Left lung (tissue), 14 donors: ENCODE measurements at places on chromosomes 2 and 18. TPM values are rescaled to one million over a fixed set of nuclear protein-coding genes. Genes with fewer than 3 reads are reported as not detected.

- no peaks in the 10 kb centered on the region for H3K27me3 ChIP-seq
- H3K27ac ChIP-seq = peak overlapping the region; percentile 79
- no peak overlapping the region for H3K4me3 ChIP-seq
These were observed 280.3 kb upstream of the ATP5MC3 start for GRCh38 chr2:175461839-175462238.

GRCh38 chr2:172843902-172844715 lies 108.5 kb downstream of the RAPGEF4 start:
- no peak overlapping the region for H3K4me3 ChIP-seq
- DNase-seq = no peak
- no peaks in the 10 kb centered on the region for H3K36me3 ChIP-seq
- no peaks in the 10 kb centered on the region for H3K27me3 ChIP-seq

GRCh38 chr18:1173593-1173992 lies 268.9 kb downstream of the ADCYAP1 start:
- H3K4me3 ChIP-seq = no peak overlapping the region
- no peaks in the 10 kb centered on the region for H3K27me3 ChIP-seq
- no peak overlapping the region for H3K27ac ChIP-seq
- DNase-seq = no peak
- no peaks in the 10 kb centered on the region for H3K4me1 ChIP-seq

- no peaks in the 10 kb centered on the region for H3K27me3 ChIP-seq
- no peak overlapping the region for H3K27ac ChIP-seq
- no peak for DNase-seq
These were observed 12.6 kb upstream of the GULP1 start for GRCh38 chr2:188279093-188279445.

DNA sequence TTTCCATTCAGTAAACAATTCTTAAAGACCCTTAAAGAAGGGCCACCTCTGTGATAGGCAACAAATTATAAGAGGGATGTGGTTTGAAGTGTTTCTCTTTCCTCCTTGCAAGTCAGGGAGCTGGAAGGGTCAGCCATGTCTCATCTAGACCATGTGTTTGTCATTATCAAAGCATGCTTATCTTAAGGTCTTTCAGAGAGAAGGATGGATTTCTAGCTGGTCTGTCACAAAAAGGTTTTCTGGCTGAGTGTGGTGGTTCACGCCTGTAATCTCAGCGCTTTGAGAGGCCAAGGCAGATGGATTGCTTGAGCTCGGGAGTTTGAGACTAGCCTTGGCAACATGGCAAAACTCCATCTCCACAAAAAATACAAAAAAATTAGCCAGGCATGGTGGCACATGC lies 59.2 kb upstream of the PEX13 start:
- H3K36me3 ChIP-seq = peaks cover 9% of the 10 kb centered on the region
- no peaks in the 10 kb centered on the region for H3K27me3 ChIP-seq
- no peak overlapping the region for H3K4me3 ChIP-seq

GRCh38 chr2:58664523-58665151 lies 423.5 kb upstream of the FANCL start:
- no peak overlapping the region for H3K4me3 ChIP-seq
- no peaks in the 10 kb centered on the region for H3K27me3 ChIP-seq
- no peaks in the 10 kb centered on the region for H3K4me1 ChIP-seq
- H3K27ac ChIP-seq = no peak overlapping the region

- H3K4me1 ChIP-seq = no peaks in the 10 kb centered on the region
- H3K4me3 ChIP-seq = no peak overlapping the region
- H3K36me3 ChIP-seq = no peaks in the 10 kb centered on the region
- no peak for DNase-seq
- H3K27me3 ChIP-seq = no peaks in the 10 kb centered on the region
- H3K27ac ChIP-seq = no peak overlapping the region
These were observed 77.8 kb upstream of the ARHGAP15 start for GRCh38 chr2:143051465-143051864.

DNA sequence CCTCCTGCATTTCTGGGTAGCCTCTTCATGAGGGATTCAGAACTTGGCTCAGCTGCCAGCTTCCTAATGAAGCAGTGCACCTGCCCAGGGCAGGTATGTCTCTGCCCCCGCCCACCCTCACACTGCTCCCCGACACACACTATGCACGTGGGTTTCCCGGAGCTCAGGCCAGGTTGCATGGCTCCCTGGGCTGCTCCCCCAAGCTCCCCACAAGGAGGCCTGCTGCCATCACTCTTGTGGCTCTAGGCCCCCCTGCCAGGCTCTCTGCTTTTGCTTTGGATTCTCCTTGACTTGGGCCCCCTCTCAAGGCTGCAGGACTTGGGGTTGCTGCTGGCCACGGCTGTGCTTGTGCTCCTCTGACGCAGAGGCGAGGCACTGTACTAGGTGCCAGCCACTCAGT lies 43.6 kb downstream of the ADD2 start:
- H3K36me3 ChIP-seq = no peaks in the 10 kb centered on the region
- no peak overlapping the region for H3K27ac ChIP-seq
- no peak overlapping the region for H3K4me3 ChIP-seq
- DNase-seq = no peak

GRCh38 chr2:213164263-213164662 lies 12.9 kb upstream of the IKZF2 start:
- H3K4me3 ChIP-seq = no peak overlapping the region
- H3K4me1 ChIP-seq = no peaks in the 10 kb centered on the region
- DNase-seq = no peak
- H3K27ac ChIP-seq = no peak overlapping the region
- no peaks in the 10 kb centered on the region for H3K36me3 ChIP-seq

GRCh38 chr2:237205043-237205541 lies 119.4 kb downstream of the COPS8 start:
- H3K27me3 ChIP-seq = no peaks in the 10 kb centered on the region
- no peaks in the 10 kb centered on the region for H3K36me3 ChIP-seq
- H3K4me1 ChIP-seq = peaks cover 14% of the 10 kb centered on the region
- DNase-seq = no peak
- peak overlapping the region; percentile 13 for H3K27ac ChIP-seq

- no peaks in the 10 kb centered on the region for H3K27me3 ChIP-seq
- no peak for DNase-seq
- H3K4me1 ChIP-seq = no peaks in the 10 kb centered on the region
- H3K4me3 ChIP-seq = no peak overlapping the region
- no peaks in the 10 kb centered on the region for H3K36me3 ChIP-seq
These were observed 6.8 kb upstream of the SLC1A4 start for GRCh38 chr2:64982311-64982857.

GRCh38 chr2:100269889-100270288 lies 52.4 kb downstream of the LONRF2 start:
- H3K4me1 ChIP-seq = no peaks in the 10 kb centered on the region
- H3K4me3 ChIP-seq = no peak overlapping the region
- no peak overlapping the region for H3K27ac ChIP-seq

GRCh38 chr18:5966514-5966913 lies 71.2 kb upstream of the TMEM200C start:
- H3K27me3 ChIP-seq = no peaks in the 10 kb centered on the region
- H3K27ac ChIP-seq = no peak overlapping the region
- H3K4me1 ChIP-seq = no peaks in the 10 kb centered on the region
- no peak overlapping the region for H3K4me3 ChIP-seq

GRCh38 chr2:102424754-102425153 lies 1.8 kb downstream of the IL18RAP start:
- peak overlapping the region; percentile 15 for H3K4me3 ChIP-seq
- DNase-seq = no peak
- no peaks in the 10 kb centered on the region for H3K27me3 ChIP-seq
- no peaks in the 10 kb centered on the region for H3K4me1 ChIP-seq
- no peaks in the 10 kb centered on the region for H3K36me3 ChIP-seq
- H3K27ac ChIP-seq = no peak overlapping the region

GRCh38 chr18:42545825-42546224 lies 569.7 kb downstream of the RIT2 start:
- no peaks in the 10 kb centered on the region for H3K4me1 ChIP-seq
- H3K36me3 ChIP-seq = no peaks in the 10 kb centered on the region
- no peaks in the 10 kb centered on the region for H3K27me3 ChIP-seq
- no peak for DNase-seq
- H3K4me3 ChIP-seq = no peak overlapping the region
- H3K27ac ChIP-seq = no peak overlapping the region

DNA sequence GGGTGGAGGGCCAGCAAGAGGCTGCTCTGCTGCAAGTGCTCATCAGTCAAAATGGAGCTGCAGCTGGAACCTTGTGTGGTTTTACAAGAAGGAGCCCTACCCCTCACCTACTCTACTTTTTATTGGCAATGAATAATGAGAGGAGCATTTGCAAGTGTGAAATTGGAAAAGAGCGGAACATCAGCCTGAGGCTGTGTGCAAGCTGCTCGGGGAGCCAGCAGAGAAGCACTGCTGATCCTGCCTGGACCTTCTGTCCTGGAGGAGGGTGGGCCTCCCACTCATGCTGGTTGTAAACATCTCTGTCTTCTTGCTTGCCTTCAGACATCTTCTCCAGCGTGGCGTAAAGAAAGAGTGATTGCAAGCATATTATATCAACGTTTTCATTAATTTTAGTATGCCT lies 256.2 kb downstream of the DLGAP1 start:
- no peak overlapping the region for H3K4me3 ChIP-seq
- H3K4me1 ChIP-seq = no peaks in the 10 kb centered on the region
- H3K27me3 ChIP-seq = no peaks in the 10 kb centered on the region
- no peaks in the 10 kb centered on the region for H3K36me3 ChIP-seq
- H3K27ac ChIP-seq = no peak overlapping the region
- DNase-seq = no peak

The CHST9 gene
- polyA plus RNA-seq = 2.2 TPM

The CKAP2L gene
- polyA plus RNA-seq = 29.3 TPM

The RGPD3 gene
- 0.33 TPM for polyA plus RNA-seq

The IL1B gene
- polyA plus RNA-seq = 2.0 TPM

The TCF23 gene
- 0.08 TPM for polyA plus RNA-seq

The CLK1 gene
- polyA plus RNA-seq = 313 TPM

The CDKL4 gene
- 1.1 TPM for polyA plus RNA-seq

The PRLH gene
- polyA plus RNA-seq = not detected
